ENCODE measurements at places on chromosomes 12 and 14.

- DNase-seq: no peak
Observed at GRCh38 chr14:59424341-59425071, 40.7 kb downstream of the GPR135 start.

GRCh38 chr12:31832740-31833729, 104.2 kb upstream of the AMN1 start:
- DNase-seq: no peak

DNA sequence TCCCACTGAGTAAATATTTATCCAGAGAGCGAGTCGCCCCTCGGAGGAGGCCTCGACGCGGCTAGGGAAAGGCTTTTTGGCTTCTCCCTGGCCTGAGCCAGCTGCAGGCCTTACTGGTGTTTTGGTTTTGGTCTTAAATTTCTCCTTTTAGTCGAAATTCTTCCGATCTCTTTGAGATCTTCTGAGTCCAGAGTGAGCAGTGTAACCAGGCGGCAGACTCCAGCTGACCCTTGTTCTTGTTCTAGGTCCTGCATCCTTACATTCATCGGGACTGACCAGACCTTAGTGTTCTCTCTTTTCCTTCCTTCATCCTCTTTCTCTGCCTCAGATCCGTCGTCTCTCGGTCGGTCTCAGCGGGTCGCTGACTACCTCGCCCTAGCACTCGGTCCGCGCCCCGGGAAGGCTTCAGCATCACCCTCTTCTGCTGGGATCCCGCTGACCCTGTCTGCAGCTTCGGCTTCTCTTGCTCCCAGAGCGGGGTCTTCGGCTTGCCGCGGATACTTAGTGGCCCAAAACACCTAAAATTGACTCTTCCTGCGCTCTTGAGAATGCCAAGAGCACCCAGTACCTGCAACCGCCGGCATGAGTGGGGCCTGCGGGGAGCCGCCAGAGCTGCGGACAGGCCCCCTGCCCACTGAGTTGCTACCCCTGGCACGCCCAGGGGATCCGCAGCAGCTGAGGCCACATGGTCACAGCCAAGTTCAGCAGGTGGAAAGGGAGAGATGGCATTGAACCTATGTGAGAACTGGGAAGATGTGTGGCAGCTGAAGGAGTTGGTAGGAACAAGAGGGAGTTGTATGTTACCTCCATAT, 2.4 kb upstream of the PAX9 start:
- no peak for DNase-seq

- DNase-seq: no peak
Observed at GRCh38 chr14:62053188-62053587, 291.0 kb downstream of the SNAPC1 start.

DNA sequence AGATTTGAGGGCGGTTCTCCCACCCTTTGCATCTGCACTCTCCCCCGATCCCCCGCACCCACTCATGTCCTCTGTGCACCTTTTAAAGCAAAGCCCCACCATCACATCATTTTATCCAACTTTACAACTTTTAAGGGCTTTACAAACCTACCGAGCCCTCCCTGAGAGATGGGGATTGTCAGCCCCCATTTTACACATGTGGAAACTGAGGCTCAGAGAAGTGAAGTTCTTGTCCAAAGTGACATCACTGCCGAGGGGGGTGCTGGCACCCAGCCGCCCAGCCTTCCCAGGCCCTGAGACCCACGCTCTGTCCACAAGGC, 334.2 kb downstream of the MED13L start:
- DNase-seq: no peak

DNA sequence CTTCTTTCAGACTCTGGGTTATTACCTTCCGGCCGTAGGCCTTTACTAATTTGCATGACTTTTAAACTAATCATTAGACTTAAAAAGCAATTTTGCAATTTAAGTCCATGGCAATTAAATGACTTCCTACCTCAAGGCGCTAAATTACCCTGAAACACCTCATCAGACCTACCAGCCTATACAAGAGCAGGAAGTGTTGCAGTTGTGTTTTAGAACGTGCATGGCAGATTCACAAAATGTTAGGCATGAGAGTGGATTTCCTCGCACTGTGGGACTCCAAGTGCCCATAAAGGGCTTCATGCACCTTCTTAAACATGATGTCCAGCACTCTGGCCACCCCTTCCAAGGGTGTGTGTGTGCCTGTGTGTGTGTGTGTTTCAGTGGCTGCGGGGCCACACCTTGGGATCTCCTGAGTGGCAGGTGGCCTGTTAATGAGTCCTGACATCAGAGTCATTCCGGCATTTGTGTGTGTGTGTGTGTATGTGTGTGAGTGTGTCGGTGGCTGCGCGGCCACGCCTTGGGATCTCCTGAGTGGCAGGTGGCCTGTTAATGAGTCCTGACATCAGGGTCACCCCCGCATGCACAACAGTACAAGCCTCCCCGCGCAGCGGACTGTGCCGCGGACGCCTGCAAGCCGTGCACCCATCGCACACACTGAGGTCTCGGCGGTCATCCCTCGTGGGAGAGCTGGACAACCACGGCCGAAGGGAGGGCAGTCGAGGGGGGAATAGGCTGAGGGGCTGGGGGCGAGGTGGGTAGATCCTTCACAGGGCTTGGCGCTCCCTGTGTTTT, 900 bp downstream of the C2CD5 start:
- DNase-seq: peak; percentile 42

- no peak for DNase-seq
Observed at GRCh38 chr14:91484186-91484585, 25.9 kb downstream of the PPP4R3A start.
